ENCODE measurements at places on chromosomes 2 and 18.

- DNase-seq, result no peak
Observed at GRCh38 chr18:54802178-54802577, 26.1 kb upstream of the RAB27B start.

DNA sequence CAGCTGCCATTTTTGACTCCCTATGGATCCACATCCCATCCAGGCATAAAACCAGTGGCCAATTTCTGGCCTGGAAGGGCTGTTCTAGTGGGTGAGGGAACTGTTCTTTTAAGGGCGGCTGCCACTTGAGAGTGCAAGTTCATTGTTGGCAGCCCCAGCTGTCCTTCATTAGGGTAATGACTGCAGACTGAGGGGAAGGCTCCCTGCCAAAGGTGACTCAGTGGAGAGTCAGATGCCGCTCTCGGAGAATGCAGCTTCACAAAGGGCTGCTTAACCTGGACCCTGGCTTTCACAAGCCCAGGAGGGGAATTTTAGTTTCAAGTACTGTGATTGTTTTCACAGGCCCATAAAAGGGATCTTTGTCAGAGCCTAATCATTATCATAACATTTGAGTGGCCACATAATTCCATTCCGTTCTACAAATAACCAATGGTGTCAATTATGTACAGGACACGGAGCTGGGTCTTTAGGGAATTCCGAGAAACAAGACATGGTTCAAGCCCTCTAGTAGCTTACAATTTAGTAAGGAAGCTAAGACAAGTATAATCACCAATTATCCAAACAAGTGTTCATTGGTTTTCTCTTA, 235.7 kb downstream of the CDCA7 start:
- peak; percentile 99 for DNase-seq

GRCh38 chr18:36496022-36496421, 198.5 kb downstream of the FHOD3 start:
- peak; percentile 91 for DNase-seq

GRCh38 chr2:10415048-10415447, 33.1 kb downstream of the ODC1 start:
- DNase-seq, result no peak

GRCh38 chr2:120794716-120795115, 59.0 kb downstream of the GLI2 start:
- DNase-seq, result peak; percentile 28

GRCh38 chr2:222355860-222356259, 57.1 kb upstream of the PAX3 start:
- DNase-seq, result peak; percentile 99

- no peak for DNase-seq
Observed at GRCh38 chr18:58338961-58339592, 289.8 kb downstream of the ALPK2 start.

GRCh38 chr18:54335638-54336173, 22.0 kb downstream of the STARD6 start:
- no peak for DNase-seq

- DNase-seq, result no peak
Observed at GRCh38 chr18:55136864-55137263, 177.6 kb upstream of the CCDC68 start.

DNA sequence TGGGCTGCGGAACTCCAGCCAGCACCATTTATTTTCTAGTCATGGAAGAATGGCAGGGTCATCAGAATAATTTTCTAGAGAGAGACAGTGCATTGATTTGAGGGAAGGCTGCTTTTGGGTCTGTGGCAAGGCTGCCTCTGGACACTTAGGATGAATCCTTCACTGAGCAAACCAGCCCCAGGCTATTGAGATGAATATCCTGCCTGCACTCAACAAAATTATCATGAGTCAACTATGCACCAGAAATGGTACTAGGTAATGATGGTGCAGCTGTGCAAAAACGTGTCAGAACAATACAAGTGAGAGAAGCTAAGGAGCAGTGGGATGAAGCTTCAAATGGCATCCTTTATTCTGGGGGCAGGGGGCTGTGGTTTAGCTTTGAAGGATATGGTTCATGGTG, 115.8 kb downstream of the SPHKAP start:
- peak; percentile 83 for DNase-seq

DNA sequence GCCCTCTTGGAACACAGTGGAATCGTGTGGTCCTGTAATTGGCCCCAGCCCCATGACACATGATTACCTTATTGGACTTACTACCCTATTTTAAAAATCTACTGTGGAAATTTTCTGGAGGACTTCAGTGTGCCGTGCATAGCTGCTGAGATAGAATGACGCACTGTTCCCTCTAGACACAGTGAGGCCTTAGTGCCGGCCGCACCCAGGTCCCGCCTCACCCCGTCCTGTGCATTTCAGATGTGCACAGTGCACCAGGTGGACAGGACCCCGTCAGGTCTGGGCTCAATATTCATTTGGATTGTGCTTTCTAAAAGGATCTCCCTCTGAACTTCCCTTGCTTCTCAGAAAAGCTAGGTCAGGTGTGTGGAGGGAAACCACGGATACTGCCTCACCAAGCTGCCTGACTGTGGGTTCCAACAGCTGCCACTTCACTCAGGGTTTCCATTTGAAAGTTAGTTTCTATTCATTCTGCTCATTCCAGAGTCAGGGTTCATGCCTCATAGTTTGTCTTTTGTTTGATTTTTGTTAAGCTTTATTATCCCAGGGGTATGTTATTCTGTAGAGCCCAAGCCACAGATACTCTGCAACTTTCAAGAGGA, 155.8 kb downstream of the PTGR3 start:
- no peak for DNase-seq

DNA sequence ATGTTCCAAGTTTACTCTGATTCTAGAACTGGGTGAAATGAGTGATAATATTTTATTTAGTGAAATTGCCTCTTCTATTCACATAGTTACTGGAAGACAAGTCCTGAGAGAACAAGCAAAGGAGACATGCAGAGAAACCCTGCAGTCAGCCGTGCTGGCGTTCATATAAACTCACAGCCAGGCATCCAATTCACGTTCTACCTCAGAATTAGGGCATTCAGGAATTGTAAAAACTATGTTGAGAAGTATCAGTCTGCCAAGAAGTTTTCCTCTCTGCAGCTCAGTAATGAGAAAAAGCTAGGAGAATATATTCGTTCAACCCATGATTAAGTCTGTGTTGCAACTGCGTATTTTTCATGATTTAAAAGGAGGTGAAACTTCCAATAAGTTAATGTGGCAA, 156.2 kb upstream of the DSEL start:
- no peak for DNase-seq

GRCh38 chr2:165576409-165577154, 107.1 kb downstream of the CSRNP3 start:
- no peak for DNase-seq

- peak; percentile 54 for DNase-seq
Observed at GRCh38 chr2:64750001-64750816, 96.5 kb upstream of the SERTAD2 start.

DNA sequence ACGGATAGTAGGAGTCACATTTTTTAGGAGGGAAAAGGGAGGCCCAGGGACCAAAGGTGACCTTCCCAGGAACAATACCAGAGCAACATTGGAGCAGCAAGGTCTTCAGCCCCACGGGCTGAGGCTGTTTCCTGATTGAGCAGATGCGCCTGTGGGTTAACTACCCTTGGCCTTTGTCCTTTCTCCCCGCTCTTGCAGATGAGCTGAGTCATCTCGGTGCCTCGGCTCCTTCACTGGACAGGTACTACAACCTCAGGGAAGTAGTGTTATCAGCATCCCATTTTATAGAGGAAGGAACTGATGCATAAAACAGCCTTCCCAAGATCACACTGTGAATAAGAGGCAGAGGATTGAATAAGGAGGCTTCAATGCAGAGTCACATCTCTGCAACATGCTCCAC, 43.5 kb downstream of the DHRS9 start:
- DNase-seq, result no peak

DNA sequence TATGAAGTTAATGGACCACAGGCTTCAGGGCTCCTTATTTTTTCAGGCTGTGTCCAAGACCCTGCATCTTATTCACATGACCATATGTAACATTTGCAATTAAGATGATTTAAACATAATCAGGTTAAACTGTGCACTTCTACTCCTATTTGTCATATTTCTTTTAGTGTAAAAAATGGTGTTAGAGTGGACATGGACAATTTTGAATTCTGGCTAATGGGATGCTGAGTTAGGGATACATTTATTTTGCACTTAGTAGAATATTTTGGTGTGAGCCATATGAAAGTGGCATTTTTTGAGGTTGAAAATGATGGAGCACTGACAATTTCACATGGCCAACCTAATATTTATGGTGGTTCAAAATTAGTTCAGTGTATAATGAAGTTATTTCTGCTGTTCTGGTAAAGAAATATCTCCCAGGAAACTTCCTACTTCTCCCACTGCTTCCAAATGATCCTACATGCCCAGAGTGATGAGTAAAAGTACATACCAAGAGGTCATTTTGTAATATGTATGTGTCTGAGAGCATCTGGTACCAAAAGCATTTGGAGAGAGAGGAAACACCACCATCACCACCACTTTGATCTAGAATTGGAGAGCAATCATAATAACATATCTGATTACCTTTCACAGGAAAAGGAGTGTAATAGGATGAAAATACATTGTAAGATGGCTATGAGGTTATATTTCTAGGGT, 36.0 kb downstream of the GULP1 start:
- no peak for DNase-seq

GRCh38 chr18:50473881-50474280, 86.0 kb upstream of the MAPK4 start:
- no peak for DNase-seq

- no peak for DNase-seq
Observed at GRCh38 chr2:152387041-152387440, 52.1 kb downstream of the FMNL2 start.

DNA sequence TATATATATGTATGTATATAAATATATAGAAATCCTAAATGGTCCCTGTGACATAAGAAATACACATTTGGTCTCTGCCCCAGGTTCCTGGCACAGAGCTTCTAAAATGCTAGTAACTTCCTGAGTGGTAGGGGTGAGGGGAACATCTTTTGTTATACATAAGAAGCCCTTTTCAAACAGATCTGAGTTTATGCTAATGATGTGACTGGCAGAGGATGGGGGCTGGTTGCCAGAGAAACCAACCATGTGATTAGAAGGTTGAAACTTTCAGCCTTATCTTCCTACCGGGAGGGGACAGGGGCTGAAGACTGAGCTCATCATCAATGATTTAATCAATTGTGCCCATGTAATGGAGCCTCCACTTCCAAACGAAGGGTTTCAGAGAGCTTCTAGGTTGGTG, 16.3 kb downstream of the MFSD2B start:
- no peak for DNase-seq

- no peak for DNase-seq
Observed at GRCh38 chr2:33219114-33219513, 257.3 kb upstream of the RASGRP3 start.

- no peak for DNase-seq
Observed at GRCh38 chr2:128781166-128781565, 462.5 kb upstream of the HS6ST1 start.

GRCh38 chr18:37516361-37516853, 49.2 kb downstream of the CELF4 start:
- DNase-seq, result no peak

GRCh38 chr18:52824126-52824525, 484.1 kb downstream of the DCC start:
- no peak for DNase-seq

GRCh38 chr2:41724465-41724864, 323.4 kb upstream of the PKDCC start:
- no peak for DNase-seq

DNA sequence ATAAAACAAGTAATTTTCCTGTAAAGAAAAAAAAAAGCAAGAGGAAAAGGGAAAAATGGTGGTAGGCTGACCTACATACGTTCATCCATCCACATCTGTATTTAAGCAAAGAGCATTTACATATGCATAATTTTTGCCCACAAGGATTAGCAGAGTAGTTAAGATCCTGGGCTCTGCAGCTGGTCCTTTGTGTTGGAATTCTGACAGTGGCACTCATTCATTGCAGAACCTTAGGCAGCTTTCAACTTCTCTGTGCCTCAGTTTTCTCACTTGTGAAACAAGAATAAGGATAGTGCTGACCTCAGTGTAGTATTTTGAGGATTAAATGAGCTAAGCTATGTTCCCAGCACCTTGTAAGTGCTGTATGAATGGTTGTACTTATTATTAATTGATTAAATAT, 211.3 kb downstream of the ARL4C start:
- DNase-seq, result peak; percentile 39

GRCh38 chr2:44245083-44245861, 30.0 kb upstream of the SLC3A1 start:
- DNase-seq, result no peak

- no peak for DNase-seq
Observed at GRCh38 chr18:7521226-7521856, 45.8 kb upstream of the PTPRM start.

- peak; percentile 89 for DNase-seq
Observed at GRCh38 chr2:43171789-43172188, 54.6 kb downstream of the ZFP36L2 start.

DNA sequence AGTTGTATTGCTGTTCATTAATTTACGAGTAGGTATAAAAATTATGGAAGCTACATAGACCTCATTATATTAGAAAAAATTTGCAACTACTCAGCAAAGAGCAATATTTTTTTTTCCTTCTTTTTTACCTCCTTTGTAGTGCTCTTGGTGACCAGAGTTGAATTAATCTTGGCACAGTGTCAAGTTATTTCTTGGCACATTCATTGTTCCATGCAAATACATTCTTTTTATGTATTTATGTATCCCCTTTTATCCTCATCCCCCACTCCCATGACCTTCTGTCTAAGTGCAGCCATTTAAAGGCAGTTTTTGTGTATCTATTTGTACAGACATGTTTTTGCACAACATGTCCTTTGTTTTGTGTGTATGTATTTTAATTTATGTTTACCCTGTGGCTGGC, 224.5 kb downstream of the CCDC102B start:
- DNase-seq, result no peak

GRCh38 chr18:74990563-74991081, 218.3 kb downstream of the PTGR3 start:
- peak; percentile 15 for DNase-seq

GRCh38 chr2:240922982-240923537, 16.9 kb downstream of the CROCC2 start:
- DNase-seq, result no peak

DNA sequence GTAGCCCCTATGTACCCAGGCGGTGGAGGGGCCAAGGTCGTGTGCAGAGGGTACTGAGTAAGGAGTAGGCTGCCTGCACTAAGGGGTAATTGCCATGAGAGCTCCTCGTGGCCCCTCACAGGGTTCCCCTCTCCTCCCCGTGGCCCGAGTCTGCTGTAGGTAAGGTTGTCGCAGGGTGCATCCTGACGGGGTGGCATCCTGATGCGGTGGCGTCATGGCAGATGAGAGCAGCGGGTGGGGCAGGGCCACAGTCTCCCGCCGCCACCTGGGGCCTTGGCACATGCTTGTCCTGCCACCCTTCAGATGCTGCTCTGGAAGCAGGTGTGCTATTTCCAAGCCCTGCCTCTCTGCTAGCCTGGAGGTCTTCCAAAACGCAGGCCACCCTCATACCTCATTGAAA, 89.7 kb downstream of the EIPR1 start:
- DNase-seq, result no peak

GRCh38 chr2:79138385-79138784, 18.1 kb downstream of the REG1A start:
- no peak for DNase-seq

GRCh38 chr2:96157649-96158553, 12.7 kb upstream of the DUSP2 start:
- DNase-seq, result no peak

GRCh38 chr2:211867845-211868451, 670.7 kb downstream of the ERBB4 start:
- no peak for DNase-seq

- peak; percentile 94 for DNase-seq
Observed at GRCh38 chr2:36277146-36277808, 78.3 kb upstream of the CRIM1 start.

All from RPMI7951 (cell line).